ENCODE measurements at places on chromosomes 6 and 20. TPM values are rescaled to one million over a fixed set of nuclear protein-coding genes. Genes with fewer than 3 reads are reported as not detected.

- no peaks in the 10 kb centered on the region for H3K4me1 ChIP-seq
- H3K27ac ChIP-seq, result no peak overlapping the region
- no peaks in the 10 kb centered on the region for H3K27me3 ChIP-seq
- no peaks in the 10 kb centered on the region for H3K36me3 ChIP-seq
- no peak for DNase-seq
Measured at GRCh38 chr6:113181164-113181563, 676.0 kb upstream of the MARCKS start.

GRCh38 chr20:20406306-20406705, 38.4 kb downstream of the INSM1 start:
- H3K27ac ChIP-seq, result no peak overlapping the region
- H3K4me1 ChIP-seq, result peaks cover 2% of the 10 kb centered on the region
- H3K36me3 ChIP-seq, result no peaks in the 10 kb centered on the region
- no peaks in the 10 kb centered on the region for H3K27me3 ChIP-seq

DNA sequence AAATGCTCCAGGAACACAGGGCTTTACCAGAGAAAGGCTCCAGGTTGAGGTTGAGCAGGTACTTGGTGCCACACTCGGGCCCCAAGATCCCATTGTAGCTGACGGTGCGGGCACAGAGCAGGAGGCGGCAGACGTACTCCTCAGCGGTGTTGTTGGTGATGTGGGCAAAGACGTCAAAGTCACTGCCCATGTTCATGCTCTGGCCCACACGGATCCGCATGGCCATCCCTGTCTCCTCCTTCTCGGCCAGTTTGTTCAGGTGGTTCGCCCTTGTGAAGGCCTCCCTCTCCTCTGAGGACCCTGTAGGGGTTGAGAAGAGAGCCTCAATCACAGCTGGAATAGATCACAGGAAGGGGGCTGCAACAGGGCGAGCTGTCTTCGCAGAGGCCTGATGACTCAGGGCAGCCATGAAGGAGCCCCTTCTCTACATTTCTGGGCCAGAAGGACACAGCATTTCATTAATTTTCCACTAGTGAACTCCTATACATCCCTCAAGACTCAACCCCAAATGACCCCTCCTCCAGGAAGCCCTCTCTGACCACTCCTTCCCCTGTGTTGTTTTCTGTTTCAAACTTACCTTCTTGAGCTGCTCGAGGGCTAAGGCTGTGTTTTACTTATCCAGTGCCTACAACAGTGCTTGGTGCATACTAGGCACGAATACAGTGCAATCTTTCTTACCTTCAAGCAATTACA, 26.8 kb downstream of the TGM2 start:
- no peak overlapping the region for H3K27ac ChIP-seq
- peaks cover 17% of the 10 kb centered on the region for H3K4me1 ChIP-seq
- no peaks in the 10 kb centered on the region for H3K36me3 ChIP-seq
- no peak overlapping the region for H3K4me3 ChIP-seq

The PLN gene
- not detected for total RNA-seq

DNA sequence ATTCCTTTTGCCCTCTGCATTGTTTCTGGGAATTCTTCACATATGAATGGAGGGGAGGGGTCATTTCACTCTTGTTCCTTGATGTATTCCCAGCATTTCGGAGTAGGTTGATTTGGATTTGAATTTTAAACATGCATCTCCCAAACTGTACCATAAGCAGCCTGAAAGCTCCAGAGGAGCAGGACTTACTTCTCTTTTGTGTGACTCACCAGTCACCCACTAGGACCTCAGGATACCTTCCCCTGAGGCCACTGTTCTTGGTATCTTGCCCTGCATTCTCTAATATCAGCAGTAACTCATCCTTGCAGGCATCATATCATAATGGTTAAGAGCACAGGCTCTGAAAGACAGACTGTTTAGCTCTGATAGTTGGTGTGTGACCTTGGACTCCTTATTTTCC, 703 bp downstream of the MRPL2 start:
- H3K36me3 ChIP-seq, result peaks cover 9% of the 10 kb centered on the region
- H3K4me3 ChIP-seq, result peak overlapping the region; percentile 87
- no peaks in the 10 kb centered on the region for H3K27me3 ChIP-seq
- peak overlapping the region; percentile 96 for H3K27ac ChIP-seq
- no peak for DNase-seq

- H3K36me3 ChIP-seq, result no peaks in the 10 kb centered on the region
- H3K27me3 ChIP-seq, result peaks cover 2% of the 10 kb centered on the region
- no peaks in the 10 kb centered on the region for H3K4me1 ChIP-seq
- H3K4me3 ChIP-seq, result no peak overlapping the region
- DNase-seq, result no peak
Measured at GRCh38 chr6:154500769-154501577, 9.5 kb downstream of the CNKSR3 start.

GRCh38 chr6:12534069-12534853, 182.3 kb upstream of the PHACTR1 start:
- no peaks in the 10 kb centered on the region for H3K4me1 ChIP-seq
- H3K27me3 ChIP-seq, result peaks cover 4% of the 10 kb centered on the region
- H3K36me3 ChIP-seq, result no peaks in the 10 kb centered on the region
- no peak overlapping the region for H3K27ac ChIP-seq
- no peak overlapping the region for H3K4me3 ChIP-seq
- no peak for DNase-seq

DNA sequence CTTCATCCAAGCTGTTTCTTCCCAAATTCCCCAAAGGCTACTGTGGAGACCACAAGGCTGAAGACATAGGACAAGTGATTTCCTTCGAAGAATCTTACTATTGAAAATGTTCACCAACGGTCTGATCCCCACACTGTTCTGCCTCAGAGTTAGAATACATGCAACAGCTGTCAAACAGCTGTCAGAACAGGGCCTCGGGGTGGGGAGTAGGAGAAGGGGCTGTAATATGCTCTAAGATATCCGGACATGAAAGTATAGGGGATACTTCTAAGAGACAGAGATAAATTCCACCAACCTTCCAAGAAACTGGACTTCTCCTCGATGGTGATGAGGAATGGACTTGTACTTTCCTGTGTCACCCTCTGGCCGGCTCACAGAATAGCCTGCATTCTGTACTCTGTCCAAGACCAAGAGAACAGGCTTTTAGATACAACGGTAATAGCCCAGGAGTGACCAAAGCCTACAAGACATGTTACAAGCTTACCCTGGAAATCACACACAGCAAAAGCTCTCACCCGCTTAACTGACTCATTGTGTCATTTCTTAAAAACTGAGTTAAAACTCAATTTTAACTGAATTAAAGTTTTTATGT, 69.2 kb upstream of the PTGIS start:
- DNase-seq, result no peak
- peaks cover 12% of the 10 kb centered on the region for H3K4me1 ChIP-seq
- no peak overlapping the region for H3K4me3 ChIP-seq
- no peak overlapping the region for H3K27ac ChIP-seq

The BPIFA1 gene
- not detected for total RNA-seq

The ULBP2 gene
- total RNA-seq, result 0.60 TPM

The PRDM13 gene
- total RNA-seq, result not detected

The MED23 gene
- 40.3 TPM for total RNA-seq

DNA sequence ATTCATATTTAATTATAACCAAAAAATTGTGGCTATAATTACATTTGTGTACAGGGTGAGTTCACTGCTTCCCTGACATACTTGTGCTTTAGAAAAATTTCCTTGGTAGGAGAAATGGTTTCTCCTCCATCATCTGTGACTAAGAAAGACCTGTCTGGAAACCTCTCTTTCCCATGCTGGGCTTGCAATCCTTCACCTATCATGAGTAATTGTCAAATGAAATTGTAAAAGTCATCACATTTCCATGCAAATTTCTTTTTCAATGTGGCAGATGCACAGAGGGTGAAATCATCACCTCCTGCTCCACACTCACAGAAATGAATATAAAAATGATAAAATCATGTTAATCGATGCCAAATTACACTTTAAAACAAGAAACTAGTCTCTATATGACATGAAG, 1.5 kb upstream of the SIRPB1 start:
- H3K27ac ChIP-seq, result no peak overlapping the region
- no peak overlapping the region for H3K4me3 ChIP-seq
- no peaks in the 10 kb centered on the region for H3K27me3 ChIP-seq

DNA sequence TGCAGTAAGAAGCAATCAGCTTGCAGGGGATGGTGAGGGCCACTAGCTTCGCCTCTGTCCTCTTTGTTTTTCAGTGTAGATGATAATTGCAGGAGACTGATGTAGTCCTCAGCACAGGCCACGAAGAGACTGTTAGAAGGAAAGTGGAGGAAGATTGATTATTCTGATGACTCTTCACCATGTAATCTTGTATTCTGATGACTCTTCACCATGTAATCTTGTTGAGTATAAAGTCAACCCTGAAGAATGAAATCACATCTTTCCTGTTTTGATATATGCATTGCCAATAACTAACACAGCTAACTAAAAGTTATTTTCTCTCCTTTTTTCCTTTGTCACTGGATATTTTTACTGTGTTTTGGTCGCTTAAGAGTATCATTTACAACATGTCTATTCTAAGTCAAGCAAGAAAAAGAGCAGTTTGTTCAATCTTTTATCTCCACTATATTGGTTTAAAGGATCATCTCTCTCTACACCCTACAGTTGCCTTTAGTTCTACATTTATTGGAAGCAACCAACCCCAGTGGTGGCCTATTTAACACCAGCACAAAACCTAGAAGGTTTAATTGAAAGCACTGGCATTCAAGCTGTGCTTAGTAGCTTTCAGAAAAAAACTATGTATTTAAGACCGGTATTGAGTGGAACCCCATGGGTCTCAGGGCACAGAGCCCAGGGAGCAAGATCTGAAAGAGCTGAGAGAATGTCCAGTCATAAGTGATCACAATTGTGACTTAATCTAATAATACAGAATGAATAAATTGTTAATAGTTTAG, 107.2 kb upstream of the BTBD3 start:
- no peaks in the 10 kb centered on the region for H3K36me3 ChIP-seq
- H3K4me3 ChIP-seq, result no peak overlapping the region
- DNase-seq, result no peak
- H3K27ac ChIP-seq, result no peak overlapping the region

GRCh38 chr6:81093051-81093450, 659.4 kb downstream of the TENT5A start:
- H3K27ac ChIP-seq, result no peak overlapping the region
- H3K27me3 ChIP-seq, result no peaks in the 10 kb centered on the region
- H3K36me3 ChIP-seq, result no peaks in the 10 kb centered on the region
- DNase-seq, result no peak
- no peaks in the 10 kb centered on the region for H3K4me1 ChIP-seq
- no peak overlapping the region for H3K4me3 ChIP-seq
